ENCODE measurements at places on chromosomes 7 and 10. TPM values are rescaled to one million over a fixed set of nuclear protein-coding genes. Genes with fewer than 3 reads are reported as not detected.

DNA sequence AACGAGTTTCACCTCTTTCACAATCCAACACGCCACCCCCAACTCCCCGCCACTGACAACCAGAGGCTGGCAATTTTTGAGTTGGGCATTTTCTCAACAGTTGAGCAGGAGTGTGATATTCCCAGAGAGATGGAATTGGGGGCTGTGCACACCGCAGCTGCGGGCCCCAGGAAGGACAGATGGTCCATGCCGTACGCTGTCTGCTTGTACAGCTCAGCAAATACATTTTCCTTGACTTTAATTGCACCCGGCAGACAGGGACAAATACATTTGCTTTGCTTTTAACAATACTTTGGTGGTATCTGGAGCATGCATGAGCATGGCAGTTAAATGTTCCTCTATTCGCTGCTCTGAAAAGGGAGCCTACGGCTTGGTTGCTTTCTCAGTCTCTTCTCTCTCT, 354.2 kb upstream of the DPP6 start:
- H3K27me3 ChIP-seq = no peaks in the 10 kb centered on the region
- H3K4me3 ChIP-seq = no peak overlapping the region
- H3K36me3 ChIP-seq = no peaks in the 10 kb centered on the region
- no peak for DNase-seq
- H3K27ac ChIP-seq = no peak overlapping the region

DNA sequence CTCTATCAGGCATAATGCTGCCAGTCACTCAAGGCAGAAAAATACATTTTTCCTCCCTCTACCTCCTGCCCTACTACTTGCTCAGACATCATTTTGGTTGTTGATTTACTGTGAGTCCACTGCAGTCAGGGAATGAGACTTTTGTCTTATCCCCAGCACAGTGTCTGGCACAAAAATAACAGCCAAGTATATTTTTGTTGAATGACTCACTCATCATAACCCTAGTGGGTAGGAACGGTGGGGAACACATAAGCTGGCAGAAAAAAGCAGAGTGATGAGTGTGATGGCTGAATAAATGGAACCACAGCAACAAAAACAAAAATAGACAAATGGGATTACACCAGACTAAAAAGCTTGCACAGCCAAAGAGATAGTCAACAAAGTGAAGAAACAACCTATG, 65.8 kb upstream of the LAMB4 start:
- no peaks in the 10 kb centered on the region for H3K27me3 ChIP-seq
- H3K4me1 ChIP-seq = no peaks in the 10 kb centered on the region
- DNase-seq = no peak
- no peak overlapping the region for H3K27ac ChIP-seq
- H3K36me3 ChIP-seq = peaks cover 3% of the 10 kb centered on the region

DNA sequence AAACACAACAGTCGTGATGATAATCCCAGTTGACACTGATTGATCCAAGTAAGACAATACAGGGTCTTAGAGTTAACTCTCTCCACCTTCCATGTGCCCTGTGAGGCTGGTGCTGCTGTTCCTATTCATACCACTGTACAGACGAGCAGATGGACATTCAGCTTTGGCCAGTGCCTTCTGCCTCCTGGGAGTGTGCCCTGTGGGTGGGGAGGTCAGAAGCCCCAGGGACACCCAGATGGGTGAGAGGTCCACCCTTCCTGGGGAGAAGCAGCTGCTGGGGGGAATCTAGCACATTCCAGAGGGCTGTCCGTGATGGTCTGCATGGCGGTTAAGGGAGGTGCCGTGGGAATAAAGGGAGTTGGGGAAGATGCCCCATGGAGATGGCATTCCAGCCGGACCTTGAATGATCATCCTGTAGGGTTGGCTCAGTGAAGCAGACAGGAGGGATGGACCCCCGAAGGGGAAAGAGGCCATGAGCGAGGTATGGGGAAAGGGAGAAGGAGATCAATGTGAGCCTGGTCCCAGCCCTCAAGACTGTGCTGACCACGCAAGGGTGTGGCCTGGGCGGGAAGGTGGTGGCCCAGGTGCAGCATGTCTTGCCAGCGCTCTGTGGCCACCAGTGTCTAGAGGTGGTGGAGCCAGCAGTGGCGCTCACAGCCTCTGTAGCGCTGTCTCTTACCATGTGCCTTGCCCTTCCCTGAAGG, 74.0 kb downstream of the ADCY1 start:
- H3K27me3 ChIP-seq = peaks cover 7% of the 10 kb centered on the region
- H3K4me3 ChIP-seq = no peak overlapping the region
- H3K27ac ChIP-seq = no peak overlapping the region
- no peak for DNase-seq
- peaks cover 3% of the 10 kb centered on the region for H3K4me1 ChIP-seq

Gene SYNPO2L
- not detected for total RNA-seq

Gene NXPH1
- not detected for total RNA-seq

DNA sequence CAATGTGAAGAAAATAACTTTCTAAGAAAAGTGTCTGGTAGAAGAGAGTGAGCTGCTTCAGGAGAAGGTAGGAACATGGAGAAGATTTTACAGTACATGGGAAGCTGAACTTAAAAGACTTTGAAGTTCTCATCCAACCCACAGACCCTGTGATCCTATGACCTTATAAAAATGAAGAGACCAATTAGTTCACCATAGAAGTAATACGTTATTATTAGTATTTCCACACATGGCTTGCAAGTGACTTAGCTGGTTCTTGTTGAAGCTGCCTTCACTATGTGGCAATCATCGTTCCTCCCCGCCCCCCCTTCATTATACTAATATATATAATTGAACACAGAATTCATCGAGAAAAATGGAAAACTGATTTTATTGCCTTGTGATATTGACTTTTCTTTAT, 129.1 kb downstream of the SND1 start:
- no peaks in the 10 kb centered on the region for H3K27me3 ChIP-seq
- H3K27ac ChIP-seq = no peak overlapping the region
- peaks cover 27% of the 10 kb centered on the region for H3K36me3 ChIP-seq
- peaks cover 23% of the 10 kb centered on the region for H3K4me1 ChIP-seq
- no peak for DNase-seq

GRCh38 chr7:76364198-76364584, 5.4 kb upstream of the YWHAG start:
- peaks cover 17% of the 10 kb centered on the region for H3K4me1 ChIP-seq
- no peak overlapping the region for H3K27ac ChIP-seq
- peak overlapping the region; percentile 40 for H3K4me3 ChIP-seq
- H3K36me3 ChIP-seq = no peaks in the 10 kb centered on the region
- DNase-seq = no peak

Gene NUDT13
- total RNA-seq = 1.4 TPM

DNA sequence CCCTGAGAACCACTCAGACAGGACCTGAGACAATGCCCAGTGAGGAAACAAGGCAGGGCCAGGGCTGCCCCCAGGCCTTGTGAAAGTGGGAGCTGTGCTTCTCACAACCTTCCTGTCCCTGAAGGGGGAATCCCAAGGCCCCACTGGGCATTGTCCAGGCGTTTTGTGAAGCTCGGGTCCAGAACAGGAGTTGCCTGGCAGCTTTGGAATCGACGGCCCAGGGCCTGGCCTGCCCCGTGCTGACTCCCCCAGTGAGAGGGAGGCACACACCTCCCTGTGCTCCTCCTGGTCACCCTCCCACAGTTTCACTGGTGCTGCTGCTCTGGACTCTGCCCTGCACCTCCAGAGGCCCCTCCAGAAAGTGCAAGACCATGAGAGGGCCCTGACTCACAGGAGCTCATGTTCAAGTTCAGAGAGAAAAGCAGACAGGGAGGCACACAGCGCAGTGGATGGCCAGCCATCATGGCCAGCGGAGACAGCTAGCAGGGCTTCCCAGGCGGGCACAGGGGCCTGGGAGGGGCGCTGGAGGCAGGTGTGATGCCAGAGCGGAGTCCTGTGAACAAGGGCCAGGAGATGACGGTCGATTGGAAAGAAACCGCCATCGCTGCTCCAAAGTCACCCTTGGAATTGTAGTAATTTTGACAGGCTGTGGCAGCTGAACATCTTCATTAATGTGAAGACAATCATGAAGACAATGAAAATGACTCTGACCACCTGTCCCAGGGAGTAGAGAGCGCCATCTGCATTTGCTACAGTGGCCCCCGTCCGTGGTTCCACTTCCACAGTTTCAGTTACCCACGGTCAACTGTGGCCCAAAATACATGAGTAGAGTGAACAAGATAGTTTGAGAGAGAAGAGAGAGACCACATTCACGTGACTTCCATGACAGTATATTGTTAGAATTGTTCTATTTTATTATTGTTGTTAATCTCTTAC, 103.7 kb downstream of the MKI67 start:
- DNase-seq = no peak
- H3K4me3 ChIP-seq = no peak overlapping the region
- no peaks in the 10 kb centered on the region for H3K27me3 ChIP-seq
- H3K36me3 ChIP-seq = no peaks in the 10 kb centered on the region
- no peak overlapping the region for H3K27ac ChIP-seq

Gene AKAP9
- total RNA-seq = 23.6 TPM

DNA sequence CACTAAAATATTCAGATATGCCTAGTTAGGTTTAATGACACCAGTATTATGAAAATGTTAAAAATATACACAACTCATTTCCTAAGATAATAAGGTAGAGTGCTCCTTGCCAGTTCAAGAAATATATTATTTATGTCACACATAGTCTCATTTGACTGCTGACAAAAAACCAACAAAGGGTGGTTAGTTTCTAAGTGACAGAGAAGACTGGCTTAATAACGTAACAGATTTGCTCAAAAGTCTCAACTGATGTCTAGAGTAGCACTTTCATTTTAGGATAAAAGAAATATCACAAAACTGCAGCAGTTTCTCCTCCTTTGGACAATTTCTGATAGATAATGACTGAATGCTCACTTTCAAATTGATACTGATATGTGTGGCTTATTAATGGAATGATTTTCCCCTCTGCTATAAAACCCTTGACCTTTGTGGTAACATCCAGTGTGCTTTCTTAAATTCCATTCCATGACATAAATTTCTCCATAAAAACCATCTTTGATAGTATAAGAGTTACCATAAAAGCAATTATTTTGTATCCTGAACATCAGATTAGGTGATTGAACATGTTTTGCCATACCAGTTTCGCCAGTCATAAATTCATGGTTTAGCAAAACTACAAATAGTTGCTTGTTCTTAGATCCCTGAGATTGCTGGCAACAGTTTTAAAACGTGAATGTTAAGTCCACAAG, 94.2 kb downstream of the NRBF2 start:
- peaks cover 44% of the 10 kb centered on the region for H3K4me1 ChIP-seq
- H3K4me3 ChIP-seq = peak overlapping the region; percentile 30
- peak overlapping the region; percentile 92 for H3K27ac ChIP-seq
- H3K27me3 ChIP-seq = no peaks in the 10 kb centered on the region

DNA sequence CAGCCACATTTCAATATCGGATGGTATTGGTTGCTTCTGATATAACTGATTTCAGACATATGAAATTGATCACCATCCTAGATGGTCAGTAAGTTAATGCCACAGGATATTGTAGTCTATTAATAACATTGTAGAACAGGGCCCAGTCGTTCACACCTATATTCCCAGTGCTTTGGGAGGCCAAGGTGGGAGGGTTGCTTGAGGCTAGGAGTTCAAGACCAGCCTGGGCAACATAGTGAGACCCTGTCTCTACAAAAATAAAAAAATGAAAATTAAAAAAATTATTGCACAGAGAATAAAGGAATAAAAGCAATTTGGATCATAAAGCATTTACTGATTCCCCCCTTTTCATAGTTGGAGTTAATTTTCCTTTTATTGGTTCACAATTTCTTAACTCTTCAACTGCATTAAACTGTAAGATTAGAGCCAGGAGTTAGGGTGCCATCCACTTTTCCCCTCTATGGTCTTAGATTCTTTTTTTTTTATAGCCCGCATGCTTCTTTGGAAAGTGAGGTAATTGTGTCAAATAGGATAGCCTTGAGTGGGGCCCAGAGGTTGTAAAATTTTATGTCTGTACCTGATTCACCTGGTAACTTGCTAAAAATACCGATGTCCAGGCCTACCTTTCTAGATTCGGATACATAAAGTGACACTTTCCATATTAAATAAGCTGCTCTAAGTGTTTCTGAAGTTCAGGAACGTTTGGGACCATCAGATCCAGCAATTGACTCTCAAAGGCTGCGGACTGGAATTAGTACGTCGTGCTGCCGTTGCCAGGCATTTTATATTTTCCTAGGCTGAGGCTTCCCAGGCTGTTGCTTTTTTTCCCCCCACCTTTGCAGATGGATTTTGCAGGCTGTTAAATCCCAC, 24.7 kb downstream of the ADK start:
- peak overlapping the region; percentile 91 for H3K4me3 ChIP-seq
- DNase-seq = no peak
- H3K4me1 ChIP-seq = peaks cover 28% of the 10 kb centered on the region
- H3K27me3 ChIP-seq = no peaks in the 10 kb centered on the region
- H3K36me3 ChIP-seq = peaks cover 15% of the 10 kb centered on the region
- H3K27ac ChIP-seq = peak overlapping the region; percentile 96

Gene TCERG1L
- total RNA-seq = not detected

Gene C7orf33
- not detected for total RNA-seq

DNA sequence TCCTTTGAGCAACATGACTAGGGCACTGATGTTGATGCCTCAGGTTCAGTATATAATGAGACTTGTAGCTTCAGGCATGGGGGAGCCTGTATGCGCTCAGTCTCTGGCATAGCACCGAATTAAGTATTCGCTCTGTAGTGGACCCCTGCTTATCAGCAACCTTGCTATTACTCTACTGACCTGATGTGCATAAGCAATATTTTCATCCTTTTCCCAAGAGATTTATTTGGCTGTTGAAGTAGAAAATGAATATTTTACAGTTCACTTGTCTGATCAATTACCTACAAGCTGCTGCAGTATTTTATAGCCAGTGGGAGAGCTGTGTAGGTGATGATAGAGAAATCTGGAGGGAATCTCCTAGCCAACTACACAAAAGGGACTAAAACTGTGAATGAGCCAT, 781.6 kb upstream of the PHF14 start:
- no peaks in the 10 kb centered on the region for H3K27me3 ChIP-seq
- H3K27ac ChIP-seq = no peak overlapping the region
- H3K4me3 ChIP-seq = no peak overlapping the region
- H3K4me1 ChIP-seq = no peaks in the 10 kb centered on the region
- DNase-seq = no peak

- no peaks in the 10 kb centered on the region for H3K27me3 ChIP-seq
- no peak overlapping the region for H3K27ac ChIP-seq
- no peak overlapping the region for H3K4me3 ChIP-seq
- no peaks in the 10 kb centered on the region for H3K36me3 ChIP-seq
Measured at GRCh38 chr7:7103343-7104313, 78.7 kb upstream of the C1GALT1 start.

DNA sequence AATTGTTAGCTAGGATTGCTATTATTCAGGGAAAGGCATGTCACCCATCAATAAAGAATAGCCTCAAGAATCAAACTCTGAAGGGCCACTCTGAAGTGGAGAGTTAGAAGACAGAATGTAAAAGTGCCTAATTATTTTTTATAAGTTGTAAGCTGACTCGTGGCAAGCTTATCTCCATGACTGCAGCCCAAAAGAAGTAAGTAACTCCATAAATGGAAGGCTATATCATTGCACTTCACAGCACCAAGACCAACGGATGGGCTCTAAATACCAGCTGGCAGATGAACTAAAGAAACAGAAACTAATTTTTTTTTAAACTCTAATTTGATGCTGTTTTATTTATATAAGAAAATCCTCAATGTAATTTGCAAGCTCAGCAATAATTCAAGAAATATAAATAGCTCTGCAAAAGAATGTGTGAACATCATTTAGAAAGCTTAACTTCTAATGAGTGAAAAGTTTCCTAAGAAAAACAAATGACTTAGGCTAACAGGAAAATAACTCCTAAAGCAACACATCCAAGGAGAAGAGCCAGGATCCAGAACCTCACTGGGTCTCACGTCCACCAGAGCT, 165.5 kb downstream of the SNX13 start:
- DNase-seq = no peak
- H3K4me3 ChIP-seq = no peak overlapping the region
- H3K36me3 ChIP-seq = peaks cover 2% of the 10 kb centered on the region
